NCI-H2081 treated with DMSO at 0.1 percent for 48 hours (cell line): ENCODE measurements at places on chromosomes 1 and 21.

DNA sequence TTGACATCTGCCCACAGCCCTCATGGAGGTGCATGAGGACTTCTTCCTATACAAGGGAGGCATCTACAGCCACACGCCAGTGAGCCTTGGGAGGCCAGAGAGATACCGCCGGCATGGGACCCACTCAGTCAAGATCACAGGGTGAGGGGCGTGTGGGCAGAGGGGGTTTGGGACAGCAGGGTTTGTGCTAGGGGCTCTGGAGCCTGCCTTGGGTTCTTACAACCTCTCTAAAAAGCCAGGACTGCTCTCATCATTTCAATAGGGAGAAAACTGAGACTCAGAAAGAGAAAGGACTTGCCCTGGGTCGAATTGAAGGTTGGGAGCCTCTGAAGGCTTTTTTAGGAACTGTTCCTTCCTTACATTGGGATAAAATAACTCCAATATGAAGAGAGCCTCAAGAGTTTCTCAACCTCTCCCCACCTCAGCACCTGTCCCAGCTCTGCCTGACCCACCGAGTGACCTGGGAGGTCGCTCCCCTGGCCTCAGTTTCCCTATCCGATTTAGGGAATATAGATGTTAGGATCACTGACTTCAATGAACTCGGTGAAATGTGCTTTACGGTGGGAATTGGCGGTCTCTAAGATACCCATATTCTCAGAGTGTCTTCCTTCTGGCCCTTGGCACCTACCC lies 9.5 kb downstream of the TINAGL1 start:
- no peak for DNase-seq

GRCh38 chr1:100606438-100606837 lies 68.5 kb downstream of the GPR88 start:
- DNase-seq, result no peak

- DNase-seq, result no peak
These were observed 7.0 kb upstream of the KISS1 start for GRCh38 chr1:204203206-204203767.

DNA sequence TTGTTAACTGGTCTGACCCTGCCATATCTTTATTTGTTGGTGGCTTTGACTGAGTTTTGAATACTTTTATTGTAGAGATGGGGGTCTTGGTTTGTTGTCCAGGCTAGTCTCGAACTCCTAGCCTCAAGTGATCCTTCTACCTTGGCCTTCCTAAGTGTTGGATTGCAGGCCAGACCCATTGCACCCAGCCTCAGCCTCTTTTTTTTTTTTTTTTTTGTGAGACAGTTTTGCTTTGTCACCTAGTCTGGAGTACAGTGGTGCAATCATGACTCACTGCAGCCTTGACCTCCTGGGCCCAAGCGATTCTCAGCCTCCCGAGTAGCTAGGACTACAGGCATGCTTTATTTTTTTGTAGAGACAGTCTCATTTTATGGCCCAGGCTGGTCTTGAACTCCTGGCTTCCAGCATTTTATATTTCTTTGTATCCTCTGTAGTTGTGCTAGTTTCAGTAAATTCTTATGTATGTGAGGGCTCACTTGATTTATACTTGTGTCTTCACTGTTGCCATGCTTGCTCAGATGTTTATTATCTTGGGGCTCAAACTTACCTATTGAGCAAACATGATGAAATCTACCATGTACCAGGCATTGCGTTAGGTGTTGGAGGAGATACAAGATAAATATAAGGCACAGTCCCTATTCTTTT lies 24.1 kb downstream of the THRAP3 start:
- DNase-seq, result no peak

GRCh38 chr1:204873176-204873575 lies 2.5 kb downstream of the NFASC start:
- DNase-seq, result no peak

DNA sequence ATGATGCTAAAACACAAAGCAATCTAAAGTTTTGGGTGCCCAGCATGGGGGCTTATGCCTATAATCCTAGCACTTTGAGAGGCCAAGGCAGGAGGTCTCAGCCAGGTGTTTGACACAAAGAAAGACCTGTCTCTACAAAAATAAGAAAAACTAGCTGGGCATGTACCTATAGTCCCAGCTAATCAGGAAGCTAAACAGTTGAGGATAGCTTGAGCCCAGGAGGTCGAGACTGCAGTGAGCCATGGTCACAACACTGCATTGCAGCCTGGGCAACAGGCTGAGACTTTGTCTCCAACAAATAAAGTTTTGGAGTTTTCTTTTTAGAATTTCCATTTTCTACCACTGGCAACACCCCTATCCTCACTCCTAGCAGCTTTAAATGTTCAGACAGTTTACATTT lies 55.1 kb upstream of the GUCA2A start:
- no peak for DNase-seq

- DNase-seq, result no peak
These were observed 29.5 kb downstream of the C21orf91 start for GRCh38 chr21:17789656-17790055.

DNA sequence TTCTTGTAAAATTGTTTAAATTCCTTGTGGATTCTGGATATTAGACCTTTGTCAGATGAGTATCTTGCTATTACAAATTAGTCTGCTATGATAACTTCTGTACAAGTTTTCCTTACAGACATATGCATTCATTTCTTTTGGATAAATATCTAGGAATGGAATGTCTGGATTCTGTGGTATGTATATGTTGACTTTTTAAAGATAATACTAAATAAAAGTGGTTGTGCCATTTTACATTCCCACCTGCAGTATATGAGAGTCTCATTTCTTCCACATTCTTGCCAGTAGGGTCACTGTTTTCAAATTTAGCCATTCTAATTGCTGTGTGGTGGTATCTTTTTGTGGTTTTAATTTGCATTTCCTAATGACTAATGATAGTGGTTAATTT lies 53.9 kb downstream of the SYDE2 start:
- DNase-seq, result no peak

- DNase-seq, result no peak
These were observed 139.8 kb downstream of the NCAM2 start for GRCh38 chr21:21137986-21138385.

GRCh38 chr1:41614818-41615217 lies 130.3 kb upstream of the EDN2 start:
- DNase-seq, result no peak

DNA sequence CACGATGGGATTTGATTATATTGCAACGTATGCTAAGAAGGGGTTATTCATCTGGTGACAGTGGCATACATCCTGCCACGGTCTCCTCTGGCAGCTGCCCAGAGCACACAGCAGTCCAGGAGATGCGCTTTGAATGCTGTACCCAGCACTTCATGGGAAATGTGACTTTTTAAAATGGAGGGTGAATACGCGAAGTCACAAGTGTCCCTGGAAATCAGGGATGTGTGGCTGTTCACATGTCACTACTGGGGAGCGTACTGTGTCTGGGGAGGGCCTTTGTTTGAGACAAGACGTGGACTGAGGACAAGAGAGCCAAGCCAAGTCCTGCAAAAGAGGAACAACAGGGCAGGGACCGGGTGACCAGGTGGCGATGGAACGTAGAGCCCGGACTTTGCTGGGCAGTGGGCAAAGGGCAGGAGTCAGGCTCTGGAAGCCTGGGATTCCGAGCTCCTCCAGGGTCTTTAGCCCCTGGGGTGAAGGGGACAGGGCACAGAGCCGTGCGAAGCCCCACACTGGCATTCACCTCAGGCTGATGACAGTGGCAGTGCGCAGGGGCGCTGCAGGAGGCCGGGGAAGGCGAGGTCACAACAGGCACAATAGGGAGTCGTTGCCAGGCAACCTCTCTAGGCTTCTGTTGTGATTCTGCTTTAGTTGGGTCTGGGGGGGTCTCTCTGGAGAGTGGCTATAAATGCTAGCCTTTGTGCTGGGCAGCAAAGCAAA lies 11.4 kb upstream of the ZBTB21 start:
- no peak for DNase-seq

DNA sequence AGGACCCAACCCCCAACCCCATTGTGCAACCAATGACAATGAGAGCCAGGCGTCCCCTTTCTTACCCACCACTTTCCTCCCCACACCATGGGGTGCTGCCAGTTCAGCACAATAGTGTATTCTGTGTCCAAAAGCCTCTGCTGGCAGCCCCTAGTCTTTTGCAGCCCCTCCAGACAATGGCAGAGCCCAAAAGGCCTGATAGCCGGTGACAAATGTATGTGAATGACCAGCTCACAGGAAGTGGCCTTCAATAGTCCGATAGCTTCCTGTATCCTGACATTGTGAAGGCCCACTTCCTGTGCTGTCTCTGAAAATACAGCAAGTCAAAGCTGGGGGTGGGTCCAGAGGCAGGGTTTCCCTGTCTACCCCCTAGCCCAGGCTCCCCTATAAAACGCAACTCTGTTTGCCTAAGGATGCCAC lies 16.6 kb downstream of the SMIM12 start:
- no peak for DNase-seq

DNA sequence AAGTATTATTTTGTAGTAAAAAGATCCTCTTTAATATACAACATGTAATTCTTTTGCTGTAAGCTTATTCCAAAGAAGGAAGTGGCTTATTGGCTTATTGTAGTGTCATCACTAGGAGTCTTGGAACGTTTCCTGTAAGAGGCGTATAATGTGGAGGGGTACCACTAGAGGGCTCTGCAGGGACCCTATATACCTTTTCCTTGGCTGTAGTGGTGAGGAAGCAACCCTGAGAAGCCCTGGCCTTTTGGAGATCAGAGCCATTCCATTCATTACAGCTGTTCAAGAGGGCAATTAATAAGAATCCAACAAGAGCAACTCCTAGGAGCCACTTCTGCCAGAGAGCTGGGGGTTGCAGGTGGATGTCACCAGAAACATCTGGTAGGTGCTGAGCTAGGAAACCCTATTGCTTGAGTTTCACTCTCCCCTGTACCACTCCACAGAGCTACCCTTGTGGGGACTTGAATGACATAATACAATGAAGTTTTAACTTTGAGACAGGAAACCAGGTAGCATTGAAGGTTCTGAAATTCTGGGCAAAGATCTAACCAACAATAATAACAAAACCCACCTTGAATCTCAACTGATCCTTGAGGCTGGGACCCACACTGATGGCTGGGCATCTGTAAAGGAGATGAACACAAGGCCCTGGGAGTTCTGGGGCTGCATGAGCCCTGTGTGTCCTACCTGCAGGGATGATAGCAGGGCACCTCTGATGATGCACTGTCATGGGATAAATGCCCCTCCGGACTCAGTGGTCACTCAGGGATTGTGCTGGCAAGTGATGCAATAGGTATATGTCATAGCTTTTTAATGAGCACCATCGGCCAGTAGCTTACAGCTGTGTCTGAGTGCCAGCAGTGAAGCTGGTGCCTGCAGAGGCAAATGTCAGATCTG lies 160.2 kb upstream of the COA6 start:
- DNase-seq, result no peak

- no peak for DNase-seq
These were observed 61.3 kb downstream of the RAP1GAP start for GRCh38 chr1:21607549-21608529.

GRCh38 chr1:911875-912739 lies 11.6 kb upstream of the SAMD11 start:
- no peak for DNase-seq

- DNase-seq, result no peak
These were observed 640.7 kb upstream of the PTBP2 start for GRCh38 chr1:96080925-96081324.

GRCh38 chr1:160397651-160398050 lies 2.7 kb upstream of the VANGL2 start:
- DNase-seq, result no peak

DNA sequence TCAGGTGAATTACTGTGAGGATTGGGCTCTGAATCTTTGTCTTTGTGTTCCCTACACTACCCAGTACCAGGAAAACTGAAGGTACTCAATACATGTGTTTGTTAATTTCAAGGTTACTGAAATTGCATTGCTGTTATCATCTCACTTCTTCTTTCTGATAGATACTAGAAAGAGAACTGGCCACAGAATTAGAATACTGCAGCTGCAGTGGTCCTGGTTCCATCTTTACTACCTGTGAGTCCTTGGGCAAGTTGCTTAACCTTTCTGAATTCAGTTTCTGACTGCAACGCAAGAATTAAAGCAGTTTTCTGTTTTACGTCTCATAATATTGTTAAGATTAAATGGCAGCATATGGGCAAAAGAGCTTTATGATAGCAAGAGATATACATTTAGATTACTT lies 263.5 kb downstream of the LMO4 start:
- no peak for DNase-seq

GRCh38 chr1:179707406-179707805 lies 35.7 kb upstream of the FAM163A start:
- no peak for DNase-seq
